ENCODE measurements at places on chromosomes 1 and 21. TPM values are rescaled to one million over a fixed set of nuclear protein-coding genes. Genes with fewer than 3 reads are reported as not detected.

Gene PGBD5
- total RNA-seq, result 0.50 TPM

Gene HMCN1
- 11.6 TPM for total RNA-seq

DNA sequence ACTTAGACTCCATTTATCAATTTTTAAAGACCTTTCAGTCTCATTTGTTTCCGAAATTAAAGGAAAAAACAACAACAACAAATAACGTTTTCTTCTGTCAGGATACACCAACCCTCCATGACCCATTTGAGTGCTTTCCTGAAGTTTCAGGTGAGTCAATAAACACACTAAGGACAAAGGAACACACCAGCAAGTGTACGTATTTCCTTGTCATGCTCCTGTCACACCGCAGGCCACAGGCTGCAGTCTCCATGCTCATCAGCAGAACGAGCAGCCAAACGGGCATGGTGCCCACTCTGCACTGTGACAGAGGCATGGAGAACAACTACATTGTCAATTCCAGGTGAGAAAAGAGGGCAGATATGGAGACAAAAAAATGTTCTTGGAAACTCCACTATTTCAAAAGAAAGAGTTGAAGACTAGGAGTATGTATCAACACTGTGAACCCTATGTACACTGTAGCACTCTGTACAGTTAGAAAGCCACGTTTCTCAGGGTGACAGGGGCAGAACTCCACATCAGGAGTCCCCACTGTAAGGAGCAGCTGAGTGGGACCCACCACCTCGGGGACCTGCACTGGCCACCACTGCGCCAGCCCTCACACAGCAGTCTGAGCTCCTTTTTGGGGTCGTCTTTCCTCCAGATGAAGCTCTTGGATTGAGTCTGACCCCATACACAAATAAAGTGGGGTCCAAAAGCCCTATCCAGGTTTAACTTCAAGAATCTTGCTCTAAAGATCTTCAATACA is 2.6 kb downstream of the PTTG1IP start:
- ATAC-seq, result no peak

DNA sequence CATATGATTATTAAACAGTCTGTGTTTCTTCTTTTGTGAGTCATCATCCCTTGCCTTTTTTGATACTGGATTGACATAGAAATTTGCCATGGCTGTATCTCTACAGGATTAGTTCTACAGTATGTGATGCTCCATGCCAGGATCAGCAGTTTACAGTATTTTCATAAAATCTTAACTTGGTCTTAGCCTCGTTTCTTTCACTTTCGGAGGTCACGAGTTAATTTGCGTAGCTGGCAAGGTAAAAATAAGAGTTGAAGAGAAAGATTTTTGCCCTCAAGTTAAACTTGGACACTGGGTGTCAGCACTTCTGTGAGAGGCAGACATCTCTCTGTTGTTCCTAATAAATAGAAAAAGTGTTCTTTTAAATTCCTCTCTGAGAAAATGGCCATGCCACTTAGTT is 79.1 kb downstream of the CACNA1E start:
- ATAC-seq, result no peak

DNA sequence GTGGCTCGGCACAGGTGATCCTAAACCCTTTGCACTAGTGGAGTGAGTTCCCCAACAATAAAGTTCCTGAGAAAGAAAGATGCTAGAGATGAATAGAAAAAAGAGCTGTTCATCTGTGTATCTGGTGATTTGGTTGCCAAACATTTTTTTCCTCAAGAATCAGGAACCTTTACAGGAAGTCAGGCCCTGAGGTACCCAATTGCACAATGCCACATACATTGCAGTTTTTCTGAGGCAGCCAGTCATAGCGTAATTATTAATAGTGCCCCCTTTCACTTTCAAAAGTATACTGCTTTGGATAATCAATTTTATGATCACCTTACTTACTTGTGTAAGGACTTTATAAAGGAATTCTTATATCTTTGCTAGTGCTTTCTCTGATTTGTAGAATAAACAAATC is 346.3 kb upstream of the POU3F1 start:
- no peak for ATAC-seq

DNA sequence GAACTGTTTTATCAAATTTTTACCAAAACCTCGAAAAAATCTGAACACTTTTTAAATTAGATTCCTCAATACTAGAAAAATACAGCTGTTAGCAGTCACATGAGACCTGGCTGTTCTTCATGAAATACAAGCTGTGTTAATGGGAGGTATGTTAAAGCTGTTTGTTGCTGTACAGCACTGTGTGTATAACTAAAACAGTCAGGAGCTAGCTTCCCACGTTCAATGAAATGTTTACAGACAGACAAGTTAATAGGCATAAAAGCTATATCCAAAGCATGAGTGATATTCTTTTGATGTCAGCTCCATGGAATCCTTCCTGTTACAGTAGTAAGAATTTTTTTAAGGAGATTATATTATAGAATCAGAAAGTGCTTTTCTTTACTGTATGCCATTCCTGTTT is 223.2 kb upstream of the FOXD3 start:
- no peak for ATAC-seq

DNA sequence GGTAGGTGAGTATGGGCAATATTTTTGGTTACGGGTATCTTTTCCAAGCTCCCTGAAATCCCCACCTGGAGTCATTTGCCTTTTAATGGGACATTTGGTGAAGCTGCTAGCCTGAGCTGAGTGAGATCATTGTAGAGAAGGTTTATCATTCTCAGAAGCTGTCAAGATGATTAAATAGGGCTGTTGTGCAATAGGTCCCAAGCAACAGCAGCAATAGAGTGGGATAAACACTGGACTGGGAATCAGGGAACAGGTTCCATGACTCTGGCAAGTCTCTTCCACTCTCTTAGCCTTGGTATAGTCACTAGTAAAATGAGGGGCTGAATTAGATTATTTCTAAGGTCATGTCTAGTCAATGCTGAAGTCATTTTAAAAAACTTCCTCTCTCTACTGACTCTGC is 30.3 kb upstream of the FAM78B start:
- ATAC-seq, result peak; percentile 69

- no peak for ATAC-seq
Measured at GRCh38 chr1:119291611-119292206, 76.9 kb upstream of the HAO2 start.

DNA sequence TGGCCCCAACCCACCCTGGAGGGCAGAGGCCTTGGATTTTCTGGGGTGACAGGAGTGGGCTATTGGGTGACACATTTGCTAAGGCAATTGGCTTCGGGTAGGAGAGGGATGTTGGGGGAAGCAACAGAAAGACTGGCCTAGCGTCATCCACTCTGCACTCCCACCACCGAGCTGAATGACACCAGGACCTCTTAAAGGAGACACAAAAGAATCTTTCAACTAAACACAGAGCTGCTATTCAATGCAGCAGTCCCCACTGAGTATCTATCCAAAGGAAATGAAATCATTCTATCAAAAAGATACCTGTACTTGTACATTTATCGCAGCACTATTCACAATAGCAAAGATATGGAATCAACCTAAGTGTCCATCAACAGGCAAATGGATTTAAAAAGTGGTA is 6.2 kb downstream of the TFF2 start:
- ATAC-seq, result no peak

DNA sequence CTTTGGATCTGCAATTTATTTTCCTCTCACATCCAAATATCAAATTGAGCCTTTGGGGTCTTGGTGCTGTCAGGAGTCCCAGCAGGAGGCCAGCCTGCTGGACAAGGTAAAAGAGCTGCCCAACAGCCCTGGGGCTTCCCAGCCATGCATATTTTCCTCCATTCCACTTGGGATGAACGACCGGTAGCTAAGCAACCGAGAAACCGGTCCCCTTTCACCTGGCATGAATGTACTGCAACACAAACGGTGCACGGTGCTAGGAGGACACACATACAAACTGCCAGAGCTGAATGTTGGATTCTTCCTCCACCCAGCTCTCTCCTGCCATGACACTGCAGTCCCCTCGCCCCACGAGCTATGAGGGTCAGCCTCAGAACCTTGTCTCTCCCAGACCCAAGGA is 42.7 kb downstream of the BCAR3 start:
- ATAC-seq, result no peak

Gene EDN2
- total RNA-seq, result not detected

DNA sequence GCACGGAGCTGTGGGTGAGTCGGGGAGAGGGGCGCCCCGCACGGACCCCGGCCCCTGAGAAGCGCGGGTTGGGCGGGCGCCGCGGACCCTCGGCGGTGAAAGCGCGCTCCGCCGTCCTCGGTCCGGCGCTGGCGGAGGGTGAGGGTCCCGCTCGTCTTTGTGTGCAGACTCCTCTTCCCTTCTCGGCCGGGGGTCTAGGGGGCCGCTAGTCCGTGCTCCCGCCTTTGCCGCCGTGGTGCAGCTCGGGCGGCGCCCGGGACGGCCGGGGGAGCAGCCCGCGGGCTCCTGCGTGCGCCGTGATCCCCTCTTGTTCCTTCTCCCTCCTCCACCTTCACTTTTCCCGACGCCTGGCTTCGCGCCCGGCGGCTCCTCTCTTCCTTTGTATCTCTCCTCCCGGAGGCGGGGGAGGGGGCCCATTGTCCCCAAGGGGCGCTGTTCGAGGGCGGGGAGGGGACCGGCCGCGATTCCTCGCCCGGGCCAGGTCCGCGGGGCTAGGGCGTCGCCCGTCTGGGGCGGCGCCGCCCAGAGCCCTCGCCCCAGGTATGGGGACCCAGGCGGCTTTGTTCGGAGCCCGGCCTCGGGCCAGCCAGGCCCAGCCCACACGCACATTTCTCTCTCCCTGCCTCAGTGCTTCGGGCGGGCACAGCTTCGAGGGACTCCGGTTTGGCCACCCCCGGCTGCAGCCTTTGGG is 519 bp downstream of the FNBP1L start:
- peak; percentile 43 for ATAC-seq

- no peak for ATAC-seq
Measured at GRCh38 chr1:54498383-54499096, 49.5 kb upstream of the ACOT11 start.

Gene KLHDC9
- 22.6 TPM for total RNA-seq

GRCh38 chr1:231417513-231417912 is 4.6 kb downstream of the EGLN1 start:
- no peak for ATAC-seq

DNA sequence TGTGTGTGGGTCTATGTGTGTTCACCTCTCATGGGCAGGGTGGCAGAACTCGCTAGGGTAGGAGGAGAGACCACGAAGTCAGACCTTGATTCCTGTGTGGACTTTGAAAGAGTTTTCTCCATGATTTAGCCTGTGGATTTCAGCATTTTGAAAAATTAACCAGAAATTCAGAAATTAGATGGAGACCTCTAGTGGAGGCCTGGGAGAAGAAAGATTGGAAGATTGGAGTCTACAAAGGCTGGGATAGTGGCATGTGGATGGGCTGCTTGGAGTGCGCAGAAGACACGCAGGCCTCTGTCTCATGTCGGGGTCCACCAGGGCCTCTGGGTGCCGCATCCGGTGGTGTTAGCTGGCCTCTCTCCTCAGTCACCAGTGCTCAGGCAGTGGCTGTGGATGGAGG is 18.9 kb upstream of the IGSF5 start:
- ATAC-seq, result no peak

DNA sequence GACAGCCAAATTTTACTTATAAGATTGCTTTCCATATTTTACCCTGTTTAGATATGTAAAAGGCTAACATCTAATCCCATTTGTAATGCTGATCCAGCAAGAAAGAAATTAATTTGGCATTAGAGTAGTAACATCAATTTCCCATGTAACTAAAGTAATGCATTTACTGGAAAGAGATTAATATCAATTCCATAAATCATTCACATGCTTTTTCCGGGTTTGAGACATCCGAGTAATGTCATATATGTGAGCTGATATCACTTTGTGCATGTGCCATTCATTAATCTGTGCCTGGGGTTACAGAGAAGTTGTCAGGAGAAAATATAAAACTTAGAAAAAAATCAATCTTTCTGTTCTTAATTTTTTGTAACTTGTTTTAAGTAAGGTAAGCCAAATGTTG is 206.1 kb downstream of the AGBL4 start:
- ATAC-seq, result no peak

GRCh38 chr21:24823247-24823646 is 784.0 kb downstream of the MRPL39 start:
- no peak for ATAC-seq

DNA sequence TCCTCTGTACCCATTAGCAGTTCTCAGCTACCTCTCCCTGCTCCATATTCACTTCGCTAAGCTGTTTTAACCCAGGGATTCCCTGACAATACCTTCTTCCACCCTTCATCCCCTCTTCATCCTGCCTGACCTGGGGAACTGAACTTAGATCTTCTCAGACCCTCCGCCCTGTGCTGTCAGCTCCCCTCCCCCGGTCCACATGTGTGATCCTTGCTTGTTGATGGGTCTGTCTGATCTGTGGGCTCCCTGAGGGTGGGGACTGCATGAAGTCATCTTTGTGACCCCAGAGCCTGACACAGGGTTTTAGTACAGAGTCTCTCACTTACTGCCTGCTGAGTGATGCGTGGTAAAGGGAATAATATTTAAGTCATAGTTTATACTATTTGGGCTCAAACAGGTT is 11.8 kb downstream of the CHAF1B start:
- no peak for ATAC-seq

GRCh38 chr1:188615321-188615720 is 1786.6 kb downstream of the PLA2G4A start:
- no peak for ATAC-seq

DNA sequence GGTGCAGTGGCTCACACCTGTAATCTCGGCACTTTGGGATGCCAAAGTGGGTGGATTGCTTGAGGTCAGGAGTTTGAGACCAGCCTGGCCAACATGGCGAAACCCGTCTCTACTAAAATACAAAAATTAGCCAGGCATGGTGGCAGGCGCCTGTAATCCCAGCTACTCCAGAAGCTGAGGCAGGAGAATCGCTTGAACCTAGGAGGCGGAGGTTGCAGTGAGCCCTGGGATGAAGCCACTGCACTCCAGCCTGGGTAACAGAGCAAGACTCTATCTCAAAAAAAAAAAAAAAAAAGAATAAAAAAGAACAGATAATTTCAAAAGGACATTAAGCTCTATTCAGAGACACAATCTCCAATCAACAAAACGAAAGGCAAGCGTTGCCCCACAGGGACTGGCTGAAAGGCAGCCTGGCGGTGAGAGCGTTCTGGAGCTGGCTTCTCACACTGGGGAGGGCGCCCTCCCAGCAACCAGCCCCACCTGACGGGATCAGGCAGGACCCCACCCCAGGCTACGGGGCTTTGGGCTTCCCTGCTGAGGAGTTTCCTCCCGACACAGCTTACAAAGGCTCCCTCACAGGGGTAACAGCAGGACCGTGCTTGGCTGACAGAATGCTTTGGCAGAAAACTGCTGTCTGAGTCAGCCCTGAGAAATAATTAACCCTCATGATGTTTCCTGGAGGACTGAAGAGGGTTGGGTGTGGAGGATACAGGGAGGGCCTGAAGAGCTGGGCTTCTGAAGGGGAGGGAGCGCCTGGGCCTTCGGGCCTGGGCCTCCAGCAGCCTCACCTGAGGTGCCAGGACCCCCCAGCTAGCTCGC is 31.1 kb upstream of the SRP9 start:
- ATAC-seq, result peak; percentile 94

DNA sequence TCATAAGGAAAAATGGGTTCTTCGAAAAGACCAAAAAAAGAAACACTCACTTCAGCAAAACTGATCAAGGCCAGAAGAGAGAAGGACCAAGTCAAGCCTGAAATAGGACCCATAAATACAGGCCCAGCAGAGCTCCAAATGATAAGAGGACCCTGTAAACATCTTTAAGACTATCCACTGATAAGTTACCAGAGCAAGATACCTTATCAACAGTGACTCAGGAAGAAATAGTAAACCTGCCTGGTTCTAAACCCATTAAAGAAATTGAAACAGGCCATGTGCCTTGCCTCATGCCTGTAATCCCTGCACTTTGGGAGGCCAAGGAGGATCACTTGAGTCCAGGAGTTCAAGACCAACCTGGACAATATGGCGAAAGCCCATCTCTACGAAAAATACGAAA is 81.8 kb upstream of the ERRFI1 start:
- no peak for ATAC-seq

GRCh38 chr1:53276902-53277281 is 38.6 kb upstream of the MAGOH start:
- no peak for ATAC-seq

Gene OR2M7
- not detected for total RNA-seq
